ENCODE measurements at places on chromosomes 3 and 15. TPM values are rescaled to one million over a fixed set of nuclear protein-coding genes. Genes with fewer than 3 reads are reported as not detected.
A peak's percentile ranks its signal among the peaks of the same experiment; 100 is the strongest.

GRCh38 chr15:40252141-40252437, 13.2 kb downstream of the PAK6 start:
- H3K27me3 ChIP-seq = peaks cover 28% of the 10 kb centered on the region
- peak overlapping the region; percentile 43 for H3K4me3 ChIP-seq
- no peaks in the 10 kb centered on the region for H3K36me3 ChIP-seq
- H3K27ac ChIP-seq = no peak overlapping the region

Gene OR5H15
- total RNA-seq = not detected

GRCh38 chr3:195757438-195757770, 36.6 kb downstream of the MUC20 start:
- no peak overlapping the region for H3K27ac ChIP-seq
- H3K27me3 ChIP-seq = peaks cover 66% of the 10 kb centered on the region
- H3K4me1 ChIP-seq = peaks cover 7% of the 10 kb centered on the region
- H3K36me3 ChIP-seq = no peaks in the 10 kb centered on the region
- H3K4me3 ChIP-seq = no peak overlapping the region

Gene UNC13C
- total RNA-seq = 0.05 TPM

GRCh38 chr3:30035935-30036567, 570.4 kb upstream of the TGFBR2 start:
- H3K27ac ChIP-seq = no peak overlapping the region
- peaks cover 8% of the 10 kb centered on the region for H3K4me1 ChIP-seq
- no peak overlapping the region for H3K4me3 ChIP-seq

- peaks cover 46% of the 10 kb centered on the region for H3K4me1 ChIP-seq
- H3K36me3 ChIP-seq = peaks cover 2% of the 10 kb centered on the region
- DNase-seq = no peak
- no peak overlapping the region for H3K4me3 ChIP-seq
- H3K27ac ChIP-seq = peak overlapping the region; percentile 97
These were observed 3.1 kb upstream of the CDV3 start for GRCh38 chr3:133570139-133570936.

- H3K4me3 ChIP-seq = peak overlapping the region; percentile 70
- no peaks in the 10 kb centered on the region for H3K36me3 ChIP-seq
- peaks cover 35% of the 10 kb centered on the region for H3K4me1 ChIP-seq
- DNase-seq = no peak
These were observed 1.7 kb upstream of the ARF4 start for GRCh38 chr3:57598765-57599360.

GRCh38 chr3:60582288-60582687, 669.0 kb downstream of the FHIT start:
- DNase-seq = no peak
- H3K36me3 ChIP-seq = no peaks in the 10 kb centered on the region
- no peaks in the 10 kb centered on the region for H3K27me3 ChIP-seq
- no peak overlapping the region for H3K4me3 ChIP-seq

Gene DAZL
- total RNA-seq = not detected

Gene CLDN16
- total RNA-seq = 1.1 TPM

- DNase-seq = no peak
- H3K27me3 ChIP-seq = no peaks in the 10 kb centered on the region
- H3K27ac ChIP-seq = no peak overlapping the region
- H3K4me1 ChIP-seq = no peaks in the 10 kb centered on the region
- no peaks in the 10 kb centered on the region for H3K36me3 ChIP-seq
- H3K4me3 ChIP-seq = no peak overlapping the region
These were observed 323.3 kb downstream of the DIPK2A start for GRCh38 chr3:144294659-144295538.

- no peak overlapping the region for H3K27ac ChIP-seq
- DNase-seq = no peak
- H3K4me3 ChIP-seq = no peak overlapping the region
- no peaks in the 10 kb centered on the region for H3K36me3 ChIP-seq
- H3K27me3 ChIP-seq = no peaks in the 10 kb centered on the region
- peaks cover 44% of the 10 kb centered on the region for H3K4me1 ChIP-seq
These were observed 29.3 kb upstream of the C15orf39 start for GRCh38 chr15:75172284-75172820.

DNA sequence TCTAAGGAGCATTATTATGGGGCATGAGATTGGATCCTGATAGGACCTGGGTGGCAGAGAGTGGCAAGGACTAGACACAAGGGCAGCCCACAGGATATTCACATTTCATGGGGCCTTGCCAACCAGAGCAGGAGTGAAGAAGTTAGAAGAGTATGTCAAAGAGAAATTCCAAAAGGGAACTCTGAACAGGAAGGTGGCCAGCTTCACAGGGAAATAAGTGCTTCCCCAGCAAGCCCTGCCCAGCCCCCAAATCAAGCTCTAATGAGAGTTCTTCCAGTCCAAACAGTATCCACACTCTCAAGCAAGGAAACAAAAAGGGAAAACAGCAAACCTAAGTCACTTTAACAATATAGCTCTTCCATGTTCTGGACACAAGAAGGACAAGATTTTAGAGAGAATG, 130.2 kb upstream of the COL8A1 start:
- no peak overlapping the region for H3K4me3 ChIP-seq
- no peak for DNase-seq
- H3K4me1 ChIP-seq = peaks cover 11% of the 10 kb centered on the region
- H3K27ac ChIP-seq = no peak overlapping the region

DNA sequence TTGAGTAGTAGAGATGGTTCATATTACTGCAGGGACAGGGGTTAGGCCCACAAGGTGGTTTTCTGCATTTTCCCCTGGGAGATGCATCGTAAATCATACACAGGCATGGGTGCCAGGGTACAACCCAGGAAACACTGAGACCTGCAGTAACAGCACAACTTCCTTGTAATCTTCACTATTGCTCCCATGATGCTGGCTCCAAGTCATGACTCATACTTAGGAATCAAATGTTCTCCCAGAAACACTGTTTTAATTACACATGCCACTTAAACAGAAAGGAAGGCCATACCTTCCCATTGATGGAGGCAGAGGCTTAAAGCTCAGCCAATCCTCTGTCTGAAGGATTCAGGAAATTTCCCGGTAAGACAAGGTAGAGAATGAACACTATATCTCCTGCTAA, 106.5 kb downstream of the ERC2 start:
- no peak overlapping the region for H3K27ac ChIP-seq
- H3K27me3 ChIP-seq = no peaks in the 10 kb centered on the region
- no peaks in the 10 kb centered on the region for H3K4me1 ChIP-seq
- H3K36me3 ChIP-seq = no peaks in the 10 kb centered on the region
- no peak overlapping the region for H3K4me3 ChIP-seq

DNA sequence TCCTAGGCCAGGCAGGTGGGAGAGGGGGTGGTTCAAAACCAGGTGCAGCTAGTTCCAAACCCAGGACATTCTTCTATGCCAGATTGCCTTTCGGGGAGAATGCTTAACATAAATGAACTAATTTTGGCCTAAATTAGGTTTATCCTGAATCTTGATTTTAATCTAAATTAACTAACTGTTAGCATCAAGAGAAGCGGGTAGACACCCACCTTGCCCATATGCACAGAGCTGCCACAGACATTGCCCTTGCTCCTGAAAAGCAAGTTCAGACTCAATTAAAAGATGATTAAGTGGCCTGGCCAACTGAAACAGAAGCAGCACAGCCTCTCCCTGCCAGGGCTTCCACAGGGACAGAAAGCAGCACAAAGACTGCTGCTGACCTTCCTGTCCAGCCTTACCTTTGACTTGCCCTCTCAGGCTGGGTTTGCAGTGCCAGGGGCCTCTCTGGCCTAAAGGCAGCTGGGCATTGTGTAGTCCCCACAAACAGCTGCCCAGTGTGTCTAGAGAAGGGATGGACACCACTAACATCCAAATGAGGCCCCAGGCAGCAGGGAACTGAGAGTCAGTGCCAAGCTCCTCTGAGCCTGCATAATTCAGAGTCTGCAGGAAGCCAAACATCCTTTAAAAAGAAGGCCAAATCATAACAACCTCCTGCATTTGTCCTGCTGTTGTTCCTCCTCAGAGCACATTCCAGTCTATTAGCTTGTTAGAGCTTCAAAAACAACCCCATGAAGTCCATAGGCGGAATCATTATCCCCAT, 15.4 kb upstream of the OXTR start:
- H3K36me3 ChIP-seq = no peaks in the 10 kb centered on the region
- H3K4me3 ChIP-seq = no peak overlapping the region
- no peak for DNase-seq
- H3K27ac ChIP-seq = no peak overlapping the region
- H3K27me3 ChIP-seq = no peaks in the 10 kb centered on the region

DNA sequence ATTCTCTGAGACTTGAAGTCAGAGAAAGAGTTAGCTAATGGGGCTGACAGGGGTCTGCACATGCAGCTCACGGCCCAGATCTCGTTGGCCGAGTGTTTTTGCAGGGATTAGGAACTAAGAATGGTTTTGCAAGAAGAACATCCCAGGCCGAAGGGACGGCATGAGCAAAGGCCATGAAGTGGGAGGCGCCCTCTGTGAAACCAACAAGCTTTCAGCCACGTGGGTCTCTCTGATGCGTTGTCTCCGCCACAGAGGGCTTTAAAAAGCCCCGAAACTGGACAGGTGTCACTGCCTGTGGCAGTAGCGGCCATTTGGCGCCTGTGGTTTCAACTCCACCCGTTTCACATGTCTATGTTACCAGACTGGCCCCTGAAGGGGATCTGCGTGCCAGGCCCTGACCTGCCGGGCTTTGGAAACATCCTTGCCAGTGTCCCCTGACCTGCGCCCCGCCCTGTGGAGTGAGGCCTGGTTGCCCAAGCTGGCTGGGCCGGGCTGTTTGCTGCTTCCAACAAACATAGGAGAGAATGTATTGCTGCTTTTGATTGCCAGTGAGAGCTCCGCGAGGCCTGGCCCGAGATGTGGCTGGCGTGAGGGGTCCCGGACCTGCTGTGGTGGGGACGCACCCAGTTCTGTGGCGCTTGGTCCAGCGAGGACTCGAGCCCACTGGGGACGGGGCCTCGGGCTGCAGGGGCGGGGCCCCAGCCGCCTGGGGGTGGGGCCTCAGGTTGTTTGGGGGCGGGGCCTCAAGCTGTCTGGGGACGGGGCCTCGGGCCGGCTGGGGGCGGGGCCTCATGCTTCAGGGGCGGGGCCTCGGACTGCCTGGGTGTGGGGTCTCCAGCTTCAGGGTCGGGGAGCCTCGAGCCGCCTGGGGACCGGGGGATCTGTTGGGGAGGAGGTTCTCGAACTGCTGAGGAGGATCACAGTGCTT, 30.4 kb downstream of the GOLGA6L2 start:
- no peak overlapping the region for H3K4me3 ChIP-seq
- no peaks in the 10 kb centered on the region for H3K27me3 ChIP-seq
- H3K36me3 ChIP-seq = no peaks in the 10 kb centered on the region
- H3K4me1 ChIP-seq = no peaks in the 10 kb centered on the region

GRCh38 chr3:185687271-185687878, 101.3 kb downstream of the SENP2 start:
- no peak for DNase-seq
- H3K4me1 ChIP-seq = peaks cover 3% of the 10 kb centered on the region
- H3K4me3 ChIP-seq = no peak overlapping the region
- no peaks in the 10 kb centered on the region for H3K27me3 ChIP-seq

DNA sequence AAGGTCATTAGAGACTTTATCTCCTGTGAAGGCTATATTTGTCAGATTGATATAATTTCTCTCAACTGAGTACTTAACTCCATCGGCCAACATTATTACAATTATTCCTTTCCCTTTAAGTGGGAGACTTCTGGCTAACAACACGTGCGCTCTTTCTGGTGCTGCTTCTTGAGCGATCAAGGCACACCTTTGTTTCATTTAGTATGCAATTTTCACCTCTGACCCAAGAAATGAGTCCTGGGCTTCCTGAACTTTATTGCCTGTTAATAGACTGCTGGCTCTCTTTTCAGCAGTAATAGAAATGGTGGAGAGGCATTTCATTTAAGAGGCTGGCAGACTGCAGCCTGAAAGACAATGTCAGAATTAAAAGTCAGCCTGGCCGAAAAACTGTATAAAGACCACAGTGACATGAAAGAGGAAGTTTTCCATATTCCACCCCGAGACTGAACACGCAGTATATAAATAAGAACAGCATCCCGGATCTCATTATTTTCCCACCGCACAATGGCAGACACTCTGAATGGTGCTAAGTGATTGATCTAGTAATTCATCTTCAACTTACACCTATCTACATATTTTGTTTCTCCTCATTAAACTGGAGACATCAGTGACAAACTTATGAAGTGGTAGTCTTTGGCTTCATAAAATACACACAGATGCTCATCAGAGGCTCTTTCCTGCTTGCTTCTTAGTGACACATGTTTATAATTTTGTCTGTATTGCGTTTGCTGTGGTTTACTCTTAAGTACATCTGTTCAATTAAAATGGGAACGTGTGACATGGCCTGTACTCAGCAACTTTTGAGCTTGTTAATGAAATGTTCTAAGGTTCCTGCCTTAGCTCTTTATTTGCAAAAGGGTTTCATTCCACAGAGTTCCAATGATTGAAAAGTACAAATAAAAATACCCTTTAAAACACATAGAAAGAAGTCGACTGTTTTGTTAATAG, 299.9 kb downstream of the MECOM start:
- no peak overlapping the region for H3K4me3 ChIP-seq
- no peaks in the 10 kb centered on the region for H3K27me3 ChIP-seq
- H3K27ac ChIP-seq = no peak overlapping the region
- no peaks in the 10 kb centered on the region for H3K36me3 ChIP-seq
- DNase-seq = no peak
- no peaks in the 10 kb centered on the region for H3K4me1 ChIP-seq

DNA sequence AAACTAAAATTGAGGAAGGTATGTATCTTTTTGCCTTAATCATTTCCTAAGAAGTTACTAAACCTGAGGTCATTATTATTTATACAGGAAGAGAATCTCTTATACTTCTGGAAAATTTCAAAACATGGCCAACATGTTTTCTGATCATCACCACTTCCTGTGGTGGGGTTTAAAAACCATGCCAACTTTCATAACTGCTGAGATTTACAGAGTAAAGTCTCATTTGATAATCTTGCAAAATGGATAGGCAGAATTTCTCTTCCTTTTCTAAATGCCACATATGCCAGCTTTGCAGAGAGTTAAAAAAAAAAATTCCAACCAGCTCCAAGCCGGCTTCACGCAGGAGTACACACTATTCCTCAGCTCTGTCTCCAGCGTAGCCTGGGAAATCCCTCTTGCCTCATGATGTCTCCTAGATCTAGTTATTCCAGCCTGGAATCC, 124.3 kb upstream of the SPRED1 start:
- DNase-seq = no peak
- no peaks in the 10 kb centered on the region for H3K36me3 ChIP-seq
- H3K27me3 ChIP-seq = no peaks in the 10 kb centered on the region
- H3K27ac ChIP-seq = peak overlapping the region; percentile 80
- H3K4me3 ChIP-seq = no peak overlapping the region
- H3K4me1 ChIP-seq = peaks cover 41% of the 10 kb centered on the region

Gene TMEM40
- not detected for total RNA-seq

GRCh38 chr3:120021523-120021922, 72.7 kb downstream of the GSK3B start:
- no peaks in the 10 kb centered on the region for H3K36me3 ChIP-seq
- no peaks in the 10 kb centered on the region for H3K27me3 ChIP-seq
- no peak overlapping the region for H3K27ac ChIP-seq
- peaks cover 42% of the 10 kb centered on the region for H3K4me1 ChIP-seq
- no peak for DNase-seq
- H3K4me3 ChIP-seq = no peak overlapping the region

- no peaks in the 10 kb centered on the region for H3K27me3 ChIP-seq
- no peak overlapping the region for H3K27ac ChIP-seq
- H3K36me3 ChIP-seq = no peaks in the 10 kb centered on the region
These were observed 10.3 kb downstream of the EID1 start for GRCh38 chr15:48888191-48888590.

Gene CGNL1
- total RNA-seq = 68.1 TPM

- no peak overlapping the region for H3K4me3 ChIP-seq
- H3K4me1 ChIP-seq = no peaks in the 10 kb centered on the region
- no peak for DNase-seq
- H3K27me3 ChIP-seq = no peaks in the 10 kb centered on the region
- H3K27ac ChIP-seq = no peak overlapping the region
These were observed 881.8 kb upstream of the NR2F2 start for GRCh38 chr15:95448531-95449229.

- DNase-seq = no peak
- H3K27me3 ChIP-seq = no peaks in the 10 kb centered on the region
- H3K4me1 ChIP-seq = no peaks in the 10 kb centered on the region
- H3K4me3 ChIP-seq = no peak overlapping the region
- H3K27ac ChIP-seq = no peak overlapping the region
These were observed 23.0 kb upstream of the VPS39 start for GRCh38 chr15:42231088-42231487.

Data from left lung (tissue), 14 donors.